ENCODE measurements at places on chromosomes 4 and X.

DNA sequence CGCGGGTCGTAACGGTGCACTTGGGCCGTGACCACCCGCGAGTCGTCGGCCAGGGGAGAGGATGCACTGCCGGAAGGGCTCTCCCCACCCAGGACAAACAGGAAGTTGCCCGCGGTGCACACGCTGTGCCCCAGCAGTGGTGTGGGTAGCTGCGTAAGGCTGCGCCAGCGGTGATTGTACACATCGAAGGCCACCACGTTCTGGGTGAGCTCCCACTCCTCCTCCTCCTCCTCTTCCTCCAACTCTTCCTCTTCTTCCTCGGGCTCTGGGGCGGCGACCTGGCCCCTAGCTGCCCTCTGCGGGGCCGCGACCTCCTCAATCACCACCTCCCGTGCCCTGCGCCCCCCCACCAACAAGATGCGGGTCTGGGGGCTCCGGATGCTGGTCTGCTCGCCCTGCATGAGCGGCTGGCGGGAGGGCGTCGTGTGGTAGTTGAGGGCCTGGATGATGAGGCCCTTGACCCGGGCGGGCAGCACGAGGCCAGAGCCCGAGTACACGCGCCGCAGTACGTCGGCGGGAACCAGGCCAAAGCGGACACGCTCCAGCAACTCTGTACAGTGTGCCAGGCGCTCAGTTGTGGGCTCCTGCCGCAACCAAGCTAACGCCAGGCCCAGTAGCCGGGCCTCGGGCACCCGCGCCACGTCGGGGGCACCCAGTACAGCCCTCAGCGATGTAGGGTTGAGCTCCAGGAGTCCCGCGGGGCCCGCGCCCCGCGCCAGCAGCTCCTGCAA, 1.4 kb downstream of the KLHL34 start:
- no peak for DNase-seq

GRCh38 chrX:71912156-71912555, 1.5 kb downstream of the NHSL2 start:
- no peak for DNase-seq

DNA sequence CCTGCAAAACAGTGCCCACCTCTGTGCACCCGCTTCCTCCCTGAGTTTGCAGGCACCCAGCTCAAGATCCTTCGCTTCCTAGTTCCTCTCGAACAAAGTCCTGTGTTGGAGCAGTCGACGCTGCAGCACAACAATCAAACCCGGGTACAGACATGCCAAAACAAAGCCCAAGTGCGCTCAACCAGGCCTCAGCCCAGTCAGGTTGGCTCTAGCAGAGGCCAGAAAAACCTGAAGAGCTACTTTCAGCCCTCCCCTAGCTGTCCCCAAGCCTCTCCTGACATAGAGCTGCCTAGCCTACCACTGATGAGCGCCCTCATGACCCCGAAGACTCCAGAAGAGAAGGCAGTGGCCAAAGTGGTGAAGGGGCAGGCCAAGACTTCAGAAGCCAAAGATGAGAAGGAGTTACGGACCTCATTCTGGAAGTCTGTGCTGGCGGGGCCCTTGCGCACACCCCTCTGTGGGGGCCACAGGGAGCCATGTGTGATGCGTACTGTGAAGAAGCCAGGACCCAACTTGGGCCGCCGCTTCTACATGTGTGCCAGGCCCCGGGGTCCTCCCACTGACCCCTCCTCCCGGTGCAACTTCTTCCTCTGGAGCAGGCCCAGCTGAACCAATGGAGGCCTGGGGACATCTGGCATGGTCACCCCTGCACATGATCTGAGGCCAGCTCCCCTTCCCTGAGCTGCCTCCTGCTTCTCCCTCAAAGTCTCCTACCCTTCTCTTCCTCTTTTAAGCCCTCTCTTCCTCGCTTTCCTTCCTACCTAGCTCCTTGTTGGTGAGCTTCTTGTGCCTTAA, 6.9 kb downstream of the APEX2 start:
- DNase-seq, result no peak

- DNase-seq, result no peak
Measured at GRCh38 chr4:24560868-24561368, 23.4 kb downstream of the DHX15 start.

- no peak for DNase-seq
Measured at GRCh38 chr4:173498023-173498422, 32.0 kb downstream of the HAND2 start.

DNA sequence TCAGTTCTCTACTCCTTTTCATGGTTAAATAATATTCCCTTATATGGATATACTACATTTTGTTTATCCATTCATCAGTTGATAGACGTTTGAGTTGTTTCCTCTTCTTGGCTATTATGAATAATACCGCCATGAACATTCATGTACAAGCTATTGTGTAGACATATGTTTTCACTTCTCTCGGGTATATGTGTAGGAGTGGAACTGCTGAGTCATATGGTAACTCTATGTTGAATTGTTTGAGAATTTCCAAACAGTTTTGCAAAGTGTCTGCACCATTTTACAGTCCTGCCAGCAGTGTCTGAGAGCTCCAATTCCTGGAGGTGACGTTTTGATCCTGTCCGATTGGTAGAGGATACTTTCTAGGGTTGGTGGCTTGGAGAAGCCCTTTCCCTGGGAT, 23.6 kb downstream of the PLAC1 start:
- DNase-seq, result no peak

- DNase-seq, result peak; percentile 16
Measured at GRCh38 chrX:53831662-53832635, 145.4 kb upstream of the HUWE1 start.

DNA sequence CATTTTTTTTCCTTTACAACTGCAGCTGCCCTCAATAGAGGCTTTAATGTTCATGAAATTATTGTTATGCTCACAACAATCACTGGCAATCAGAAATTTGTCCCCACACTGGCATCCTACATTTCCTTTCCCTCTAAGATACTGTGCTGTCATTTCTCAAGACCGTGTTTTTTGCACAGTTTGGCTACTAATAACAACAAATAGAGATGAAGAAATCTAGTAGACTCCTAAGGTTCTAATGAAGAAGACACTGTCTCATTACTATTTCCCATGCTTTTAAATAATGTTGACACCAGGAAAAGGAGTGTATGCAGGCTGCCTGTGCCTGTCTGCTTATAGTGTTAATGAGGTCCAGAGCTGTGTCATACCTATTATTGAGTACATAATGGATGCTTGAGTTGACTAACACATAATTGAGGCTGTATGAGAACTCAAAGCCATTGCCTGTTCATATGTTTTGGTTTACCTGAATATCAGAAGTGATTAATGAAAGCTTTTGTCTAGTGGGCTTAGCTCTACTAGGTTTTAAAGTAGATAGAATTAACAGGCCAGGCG, 1.5 kb upstream of the EIF4E start:
- no peak for DNase-seq

Measured in iPS DF 6.9 (cell line).